Cardiac fibroblast (primary cell): ENCODE measurements at places on chromosomes 3 and 15.
A peak's percentile ranks its signal among the peaks of the same experiment; 100 is the strongest.

- peak; percentile 94 for DNase-seq
Measured at GRCh38 chr3:158167737-158168557, 58.1 kb downstream of the RSRC1 start.

DNA sequence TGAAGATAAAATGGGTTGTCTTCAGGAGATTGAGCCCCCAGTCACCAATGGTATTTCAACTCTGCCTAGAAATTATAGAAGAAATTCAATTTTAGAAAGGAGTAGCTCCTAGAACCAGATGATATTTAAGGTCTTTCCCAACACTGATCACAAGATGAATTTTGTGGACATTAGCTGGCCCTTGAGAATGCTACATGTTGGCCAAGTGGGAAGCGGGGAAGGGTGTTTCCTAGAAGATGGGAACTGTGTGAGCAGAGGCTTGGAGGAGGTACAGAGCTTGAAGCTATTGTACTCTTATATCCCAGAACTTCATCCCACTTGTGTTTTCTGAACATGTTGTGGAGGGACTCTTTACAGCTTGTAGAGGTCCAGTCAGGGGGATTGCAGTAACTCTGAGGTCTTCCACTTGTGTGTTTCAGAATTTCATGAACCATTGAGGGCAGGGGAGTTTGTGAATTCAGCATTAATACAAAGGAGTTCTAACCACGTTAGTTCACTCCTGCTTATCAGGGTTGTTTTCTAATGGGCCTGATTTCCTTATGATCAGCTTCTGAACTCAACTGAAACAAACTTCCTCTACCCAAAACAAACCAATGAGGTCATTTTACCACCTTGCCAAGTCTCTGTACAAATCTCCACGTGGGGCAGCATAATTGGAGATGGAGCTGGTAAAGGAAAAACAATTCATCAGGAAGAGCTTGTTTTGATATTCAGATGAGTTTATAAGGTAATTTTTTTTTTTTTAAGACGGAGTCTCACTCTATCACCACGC, 152.6 kb upstream of the TPM1 start:
- peak; percentile 76 for DNase-seq

GRCh38 chr3:152834776-152835600, at the start of gene P2RY1:
P2RY1 (plus strand) TSS chr3:152835131; CDS start chr3:152835783, 652 bp downstream.
- peak; percentile 73 for DNase-seq

- peak; percentile 20 for DNase-seq
Measured at GRCh38 chr3:128174675-128175590, 21.7 kb downstream of the EEFSEC start.

DNA sequence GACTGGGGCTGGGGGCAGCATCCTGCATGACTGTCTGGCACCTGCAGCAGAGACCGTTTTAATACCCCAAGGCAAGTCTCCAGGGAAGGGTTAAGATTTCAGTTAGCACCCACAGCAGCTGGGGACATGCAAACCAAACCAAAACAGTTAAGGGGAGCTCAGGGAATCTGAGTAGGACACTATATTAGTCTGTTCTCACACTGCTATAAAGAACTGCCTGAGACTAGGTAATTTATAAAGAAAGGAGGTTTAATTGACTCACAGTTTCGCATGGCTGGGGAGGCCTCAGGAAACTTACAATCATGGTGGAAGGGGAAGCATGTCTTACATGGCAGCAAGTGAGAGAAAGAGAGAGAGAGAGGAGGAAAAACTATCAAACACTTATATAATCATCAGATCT, 25.3 kb downstream of the GALNT15 start:
- no peak for DNase-seq

DNA sequence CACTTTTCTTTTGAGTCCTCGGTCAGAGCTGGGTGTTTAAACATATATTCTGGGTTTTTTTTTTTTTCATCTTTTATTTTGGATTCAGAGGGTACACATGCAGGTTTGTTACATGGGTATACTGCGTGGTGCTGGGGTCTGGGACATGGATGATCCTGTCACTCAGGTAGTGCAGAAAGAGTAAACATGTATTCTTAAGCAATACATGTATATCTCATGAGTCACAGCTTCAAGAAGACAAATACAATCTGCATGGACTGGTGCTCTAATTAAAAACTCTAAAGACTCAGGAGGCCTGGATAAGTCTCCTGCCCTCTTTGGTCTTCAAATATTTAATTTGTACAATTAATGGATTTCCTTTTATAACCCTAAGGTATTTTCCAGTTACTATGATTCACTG, 50.6 kb upstream of the PHLDB2 start:
- DNase-seq = peak; percentile 59

- DNase-seq = no peak
Measured at GRCh38 chr3:111324645-111325044, 217.4 kb upstream of the CD96 start.

- DNase-seq = no peak
Measured at GRCh38 chr3:51830345-51830744, 31.1 kb upstream of the IQCF2 start.

GRCh38 chr15:55526559-55527036, 18.6 kb upstream of the DNAAF4 start:
- DNase-seq = peak; percentile 81

DNA sequence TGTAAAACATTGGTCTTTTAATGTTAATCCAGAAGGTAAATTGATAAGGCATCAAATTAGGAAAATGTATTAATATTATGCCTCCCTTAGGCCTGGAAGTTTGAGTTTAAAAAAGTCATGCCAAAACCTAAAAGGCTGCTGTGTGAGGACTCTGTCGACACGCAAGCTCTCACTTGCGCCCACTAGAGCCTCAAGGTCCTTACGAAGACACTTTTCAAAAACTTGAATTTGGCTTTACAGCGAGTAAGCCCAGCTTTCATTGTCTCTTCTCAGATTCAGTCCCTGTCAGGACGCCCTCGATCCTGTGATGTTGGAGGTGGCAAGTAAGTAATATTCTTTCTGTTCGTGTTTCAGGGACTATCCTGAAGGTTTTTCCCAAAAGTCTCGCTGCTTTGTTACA, 89.7 kb downstream of the CRTC3 start:
- DNase-seq = no peak

GRCh38 chr3:97138914-97139541, 324.6 kb downstream of the EPHA6 start:
- peak; percentile 0 for DNase-seq

GRCh38 chr3:65561617-65562016, 477.1 kb downstream of the MAGI1 start:
- no peak for DNase-seq

DNA sequence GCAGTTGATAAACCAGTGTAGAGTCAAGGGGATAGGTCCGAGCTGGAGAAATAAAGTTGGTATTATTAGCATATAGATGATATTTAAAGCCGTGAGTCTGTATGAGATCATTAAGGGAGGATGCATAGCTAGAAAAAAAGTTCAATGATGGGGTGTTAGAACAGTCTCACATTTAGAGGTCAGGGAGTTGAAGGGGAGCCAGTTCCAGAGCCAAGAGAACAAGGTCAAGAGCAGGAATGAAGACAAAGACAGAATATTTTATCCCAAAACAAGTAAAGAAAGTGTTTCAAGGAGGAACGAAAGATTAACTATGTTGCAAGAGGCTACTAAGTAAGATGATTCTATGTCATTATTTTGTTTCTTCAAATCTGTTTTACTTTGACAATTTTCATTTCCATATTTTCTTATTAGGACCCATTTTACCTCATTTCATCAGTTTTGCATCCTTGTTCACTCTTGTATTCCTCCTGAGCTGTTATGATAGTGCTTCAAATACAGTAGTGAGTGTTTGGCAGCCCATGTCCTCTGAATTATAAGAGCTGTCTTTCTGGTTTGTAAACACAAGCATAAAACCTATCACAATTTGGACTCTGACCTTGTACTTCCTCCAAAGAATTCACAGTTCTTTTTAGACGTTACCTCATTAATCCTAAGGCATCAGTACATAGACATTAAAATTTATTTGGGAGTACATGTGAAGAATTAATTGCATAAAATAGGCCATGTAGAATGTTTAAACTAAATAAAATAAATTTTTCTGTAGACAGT, 695.7 kb upstream of the NECTIN3 start:
- no peak for DNase-seq

DNA sequence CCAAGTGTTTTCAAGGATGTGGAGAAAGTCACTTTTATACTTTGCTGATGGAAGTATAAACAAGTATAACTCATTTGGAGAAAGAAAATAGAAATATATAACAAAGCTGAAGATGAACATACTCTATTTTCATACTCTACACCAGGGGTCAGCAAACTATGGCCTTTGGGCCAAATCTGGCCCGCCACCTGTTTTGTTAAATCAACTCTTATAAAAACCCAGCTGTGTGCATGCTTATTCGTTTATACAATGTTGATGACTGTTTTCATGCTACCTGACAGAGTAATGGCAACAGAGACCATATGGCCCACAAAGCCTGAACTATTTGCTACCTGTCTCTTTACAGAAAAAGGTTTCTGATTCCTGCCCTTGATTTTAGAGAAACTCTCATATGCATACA, 124.0 kb downstream of the NR1D2 start:
- no peak for DNase-seq

- DNase-seq = no peak
Measured at GRCh38 chr3:107868449-107868848, 222.4 kb downstream of the CD47 start.

DNA sequence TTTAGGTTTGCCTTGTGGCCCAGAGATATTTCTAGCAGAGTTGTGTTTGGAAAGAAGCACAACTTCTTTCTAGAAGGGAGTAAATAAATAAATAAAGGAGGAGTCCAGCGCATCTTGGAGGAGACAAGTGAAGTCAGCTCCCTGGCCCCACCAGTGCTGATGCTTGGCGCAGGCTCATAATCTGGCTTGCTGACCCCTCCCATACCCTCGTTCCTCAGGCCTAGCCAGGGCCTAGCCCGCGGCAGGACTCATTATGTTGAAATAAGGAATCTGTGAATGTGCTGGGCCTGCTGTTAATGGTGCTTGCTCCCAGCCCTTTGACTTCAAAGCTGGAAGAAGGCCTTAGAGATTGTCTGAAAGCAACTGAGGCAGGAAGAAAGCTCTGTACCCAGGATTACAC, 3.1 kb downstream of the ZNF710 start:
- DNase-seq = no peak
